ENCODE measurements at places on chromosomes 1 and 21. TPM values are rescaled to one million over a fixed set of nuclear protein-coding genes. Genes with fewer than 3 reads are reported as not detected.

The YIPF1 gene
- 17.0 TPM for total RNA-seq

The GLIS1 gene
- not detected for total RNA-seq

The GNAT2 gene
- not detected for total RNA-seq

DNA sequence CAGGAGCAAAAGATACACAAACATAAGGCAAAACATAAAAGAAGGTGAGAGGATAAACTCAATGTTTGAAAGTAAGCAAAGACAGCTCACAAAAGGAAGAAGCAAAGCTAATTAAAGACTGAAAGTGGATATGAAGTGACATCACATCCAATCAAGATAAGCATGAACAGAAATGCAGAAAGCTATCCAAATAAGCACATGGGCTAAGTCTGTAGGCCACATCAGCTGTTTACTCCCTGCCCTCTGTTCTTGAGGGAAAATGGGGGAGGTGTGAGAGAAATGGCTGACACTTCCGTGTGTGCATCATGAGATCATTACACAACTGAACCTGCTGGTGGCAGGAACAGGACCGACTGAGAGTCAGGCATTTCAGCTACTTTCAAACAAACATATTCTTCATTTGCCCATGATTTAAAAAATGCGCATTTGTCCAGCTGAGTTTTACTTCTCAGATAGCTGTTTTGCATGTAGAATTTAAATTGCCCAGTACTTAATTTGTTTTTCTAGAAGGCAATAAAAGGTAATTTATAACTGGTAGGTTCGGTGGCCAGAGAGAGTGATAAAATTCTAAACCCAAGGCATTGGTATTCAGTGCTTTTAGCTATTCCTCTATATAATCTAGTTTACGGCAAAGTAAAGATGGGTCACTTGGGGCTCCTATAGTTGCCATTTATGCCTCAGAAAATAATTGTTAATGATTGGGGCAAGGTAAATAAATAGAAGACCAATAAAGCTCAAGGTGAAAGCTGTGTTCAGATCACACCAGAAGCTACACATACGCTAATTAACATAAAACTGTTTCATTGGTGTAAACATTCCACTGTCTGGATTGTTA, 27.2 kb upstream of the MAN1A2 start:
- no peaks in the 10 kb centered on the region for H3K4me1 ChIP-seq
- no peaks in the 10 kb centered on the region for H3K36me3 ChIP-seq
- H3K27ac ChIP-seq, result no peak overlapping the region
- H3K27me3 ChIP-seq, result no peaks in the 10 kb centered on the region
- no peak for DNase-seq

DNA sequence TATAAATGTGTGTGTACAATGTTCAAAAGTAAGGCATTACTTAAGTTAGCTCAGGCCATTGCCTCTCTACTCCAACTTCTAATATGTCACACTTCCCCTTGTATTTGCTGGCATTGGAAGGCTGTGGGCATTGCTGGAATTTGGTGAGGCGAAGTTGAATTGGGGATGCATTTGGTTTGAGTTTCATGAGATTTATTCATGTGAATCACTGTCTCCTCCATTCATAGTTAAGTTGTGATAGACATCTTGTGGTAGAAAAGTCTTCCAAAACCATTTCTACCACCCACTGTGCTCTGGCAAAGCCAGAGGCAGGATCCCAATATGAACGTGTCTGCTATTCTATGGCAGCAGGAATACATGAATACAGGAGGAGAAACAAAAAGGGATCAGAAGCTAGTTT, 397.8 kb upstream of the USP24 start:
- no peak overlapping the region for H3K4me3 ChIP-seq
- H3K27me3 ChIP-seq, result no peaks in the 10 kb centered on the region
- no peaks in the 10 kb centered on the region for H3K36me3 ChIP-seq
- no peak for DNase-seq
- no peak overlapping the region for H3K27ac ChIP-seq
- peaks cover 12% of the 10 kb centered on the region for H3K4me1 ChIP-seq

DNA sequence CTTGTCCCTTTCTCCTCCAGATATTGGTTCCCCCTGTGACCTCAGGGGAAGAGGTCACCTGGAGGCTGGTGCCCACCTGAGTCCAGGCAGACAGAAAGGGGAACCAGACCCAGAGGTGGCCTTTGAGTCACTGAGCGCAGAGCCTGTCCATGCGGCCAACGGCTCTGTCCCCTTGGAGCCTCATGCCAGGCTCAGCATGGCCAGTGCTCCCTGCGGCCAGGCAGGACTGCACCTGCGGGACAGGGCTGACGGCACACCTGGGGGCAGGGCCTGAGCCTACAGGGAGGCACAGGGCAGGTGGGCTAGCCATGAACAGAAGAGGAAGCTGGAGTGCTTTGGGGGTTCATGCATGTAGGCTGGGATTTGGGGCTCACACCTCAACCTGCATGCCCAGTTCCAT, 2.7 kb downstream of the TNFRSF14 start:
- H3K27ac ChIP-seq, result no peak overlapping the region
- DNase-seq, result no peak
- H3K27me3 ChIP-seq, result no peaks in the 10 kb centered on the region
- no peak overlapping the region for H3K4me3 ChIP-seq

DNA sequence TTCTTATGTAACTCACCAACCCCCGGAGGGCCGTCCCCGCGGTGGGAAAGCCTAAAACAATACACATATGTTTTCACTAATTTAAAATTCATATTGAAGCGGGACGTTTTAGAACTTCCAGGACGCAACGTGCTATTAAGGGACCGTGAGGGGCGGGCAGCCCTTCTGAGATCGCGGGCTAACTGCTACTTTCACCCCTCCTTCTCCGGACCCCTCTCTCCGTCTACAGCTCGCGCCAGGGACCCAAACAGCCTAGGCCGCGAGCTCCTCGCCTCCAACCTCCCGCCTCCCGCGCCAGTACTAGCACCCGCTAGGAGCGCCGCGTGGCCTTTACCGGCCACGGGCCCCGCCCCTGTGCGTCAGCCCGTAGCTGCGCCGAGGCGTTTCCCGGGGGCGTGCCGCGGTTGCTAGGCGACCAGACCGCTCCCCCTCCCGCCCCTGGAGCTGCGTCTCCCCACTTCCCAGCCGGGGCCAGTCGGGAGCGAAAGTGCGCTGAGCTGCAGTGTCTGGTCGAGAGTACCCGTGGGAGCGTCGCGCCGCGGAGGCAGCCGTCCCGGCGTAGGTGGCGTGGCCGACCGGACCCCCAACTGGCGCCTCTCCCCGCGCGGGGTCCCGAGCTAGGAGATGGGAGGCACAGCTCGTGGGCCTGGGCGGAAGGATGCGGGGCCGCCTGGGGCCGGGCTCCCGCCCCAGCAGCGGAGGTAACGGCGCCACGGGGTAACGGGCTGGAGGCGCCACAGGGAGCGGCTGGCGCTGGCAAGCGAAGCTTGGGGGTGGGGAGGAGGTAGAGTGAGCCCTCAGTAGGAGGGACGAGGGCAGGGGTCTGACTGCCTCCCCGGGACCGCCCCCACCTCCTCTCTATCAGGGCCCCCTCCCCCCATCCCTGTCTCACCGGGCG, at the start of gene DYRK3:
Gene DYRK3, plus strand, starts transcription at position 457 of the 898 bp plus-strand sequence. Its CDS starts 168 bp downstream, at position 625.
- H3K4me3 ChIP-seq, result peak within 1 kb of the TSS; percentile 80
- H3K36me3 ChIP-seq, result no peaks in the 10 kb centered on the region
- H3K27me3 ChIP-seq, result no peaks in the 10 kb centered on the region
- DNase-seq, result peak; percentile 71

- DNase-seq, result no peak
- no peaks in the 10 kb centered on the region for H3K36me3 ChIP-seq
- no peaks in the 10 kb centered on the region for H3K27me3 ChIP-seq
- no peak overlapping the region for H3K4me3 ChIP-seq
Measured at GRCh38 chr1:178137238-178137637, 43.3 kb downstream of the RASAL2 start.

All from ascending aorta (tissue), 2 donors.